ENCODE measurements at places on chromosomes 12 and 14.

DNA sequence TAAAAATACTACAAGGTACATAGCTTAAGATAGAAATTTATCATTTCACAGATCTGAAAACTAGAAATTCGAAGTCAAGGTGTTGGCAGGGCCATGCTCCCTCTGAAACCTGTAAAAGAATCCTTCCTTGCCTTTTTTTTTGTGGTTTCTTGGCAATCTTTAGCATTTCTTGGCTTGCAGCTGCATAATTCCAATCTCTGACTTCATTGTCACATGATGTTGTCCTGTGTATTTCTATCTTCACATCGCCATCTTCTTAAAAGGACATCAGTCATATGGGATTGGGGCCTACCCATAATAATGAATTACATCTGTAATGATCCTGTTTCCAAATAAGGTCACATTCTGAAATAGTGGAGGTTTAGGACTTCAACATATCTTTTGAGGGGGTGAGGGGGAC lies 250.4 kb downstream of the TMTC2 start:
- DNase-seq, result no peak

DNA sequence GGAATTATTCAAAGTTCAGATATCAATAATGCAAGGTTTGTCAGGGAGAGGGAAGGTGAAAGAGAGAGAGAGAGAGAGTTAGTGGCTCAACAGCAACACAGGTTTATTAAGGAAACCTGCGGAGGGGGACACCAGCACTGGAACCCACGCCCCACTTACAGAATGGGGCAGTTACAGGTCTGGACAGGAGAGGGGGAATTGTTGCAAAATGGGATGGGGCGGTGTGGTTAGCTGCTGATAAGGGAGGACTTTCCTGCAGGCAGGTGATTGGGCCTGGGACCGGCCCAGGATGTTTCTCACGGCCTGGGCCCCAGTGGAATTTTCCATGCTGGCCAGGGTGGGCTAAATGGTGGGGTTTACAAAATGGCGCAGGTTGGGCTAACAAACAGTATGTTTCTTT lies 278.2 kb upstream of the SLC16A7 start:
- DNase-seq, result no peak

DNA sequence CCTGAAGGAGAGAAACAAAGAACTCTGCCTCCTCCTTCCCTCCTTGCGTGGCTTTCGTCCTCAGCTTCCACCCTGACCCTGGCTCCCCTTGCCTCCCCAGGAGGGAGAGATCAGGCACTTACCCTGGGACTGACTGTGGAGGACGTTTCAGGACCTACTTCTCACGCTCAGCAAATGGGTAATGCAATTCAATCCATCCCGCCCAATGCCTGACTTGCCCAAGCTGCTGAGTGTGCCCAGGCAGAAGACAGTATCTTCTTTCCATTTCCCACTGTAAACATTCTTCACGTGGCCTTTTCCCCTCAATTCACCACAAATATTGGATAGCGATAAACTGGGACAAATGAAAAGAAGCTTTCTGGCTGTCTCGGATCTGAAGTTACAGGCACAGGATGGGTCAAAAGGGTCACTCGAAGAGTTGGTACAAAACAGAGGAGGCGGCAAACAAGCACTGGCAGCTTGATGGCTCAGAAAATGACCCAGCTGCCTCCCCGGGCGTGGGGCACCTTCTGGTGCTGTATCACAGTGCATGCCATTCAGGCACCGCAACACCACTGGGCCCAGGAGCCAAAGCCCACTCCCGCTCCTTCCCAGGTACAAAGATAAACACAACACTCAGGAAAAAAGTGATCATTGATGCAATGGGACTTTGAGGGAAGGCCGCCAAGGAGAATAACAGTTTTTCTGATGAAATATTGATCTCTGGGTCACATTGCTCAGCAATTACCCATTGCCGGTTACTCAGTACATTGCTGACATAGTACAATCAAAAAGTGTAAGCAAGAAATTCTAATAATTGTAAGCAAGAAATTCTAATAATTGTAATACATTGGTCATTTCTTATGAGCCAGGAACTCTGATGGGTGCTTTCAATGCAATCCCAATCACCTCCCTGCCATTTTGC lies 65.8 kb downstream of the TRIM9 start:
- DNase-seq, result no peak

GRCh38 chr14:69260190-69260860 lies 367 bp downstream of the GALNT16 start:
- no peak for DNase-seq

- DNase-seq, result no peak
Observed at GRCh38 chr12:107411792-107412535, 273.6 kb upstream of the PWP1 start.

DNA sequence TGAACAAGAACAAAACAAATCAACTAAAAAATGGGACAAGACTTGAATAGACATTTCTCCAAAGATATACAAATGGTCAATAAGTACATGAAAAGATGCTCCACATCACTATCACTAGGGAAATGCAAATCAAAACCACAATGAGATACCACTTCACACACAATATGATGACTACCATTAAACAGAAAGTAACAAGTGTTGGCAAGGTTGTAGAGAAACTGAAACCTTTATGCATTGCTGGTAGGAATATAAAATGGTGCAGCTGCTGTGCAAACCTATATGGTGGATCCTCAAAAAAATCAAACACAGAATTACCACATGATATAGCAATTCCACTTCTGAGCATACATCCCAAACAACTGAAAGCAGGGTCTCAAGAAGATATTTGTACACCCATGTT lies 5.2 kb downstream of the SMAGP start:
- DNase-seq, result no peak

- DNase-seq, result no peak
Observed at GRCh38 chr12:93033948-93034347, 104.9 kb upstream of the EEA1 start.

- no peak for DNase-seq
Observed at GRCh38 chr12:91813701-91814100, 331.9 kb downstream of the BTG1 start.

DNA sequence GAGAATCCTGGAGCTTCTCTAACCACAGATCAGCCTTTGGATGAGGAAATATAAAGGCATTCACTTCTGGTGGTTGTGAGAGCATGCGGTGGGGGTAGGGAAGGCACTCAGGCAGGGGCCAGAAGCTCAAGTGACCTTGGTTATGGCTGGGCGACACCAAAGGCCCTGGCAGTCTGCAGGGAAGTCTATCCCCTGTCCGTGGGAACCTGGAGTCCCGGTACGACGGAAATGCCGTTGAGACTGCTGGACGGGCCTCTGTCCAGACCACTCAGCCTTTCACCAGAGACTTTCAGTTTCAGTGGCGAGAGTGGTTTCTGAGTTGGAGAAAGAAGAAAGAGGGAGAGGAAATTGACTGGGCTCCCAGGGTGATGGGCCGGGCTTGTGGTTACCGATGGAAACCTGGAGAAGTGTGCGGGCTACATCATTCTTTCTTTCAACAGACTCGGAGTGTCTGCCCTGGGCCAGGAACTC lies 20.9 kb downstream of the ISCA2 start:
- DNase-seq, result no peak

DNA sequence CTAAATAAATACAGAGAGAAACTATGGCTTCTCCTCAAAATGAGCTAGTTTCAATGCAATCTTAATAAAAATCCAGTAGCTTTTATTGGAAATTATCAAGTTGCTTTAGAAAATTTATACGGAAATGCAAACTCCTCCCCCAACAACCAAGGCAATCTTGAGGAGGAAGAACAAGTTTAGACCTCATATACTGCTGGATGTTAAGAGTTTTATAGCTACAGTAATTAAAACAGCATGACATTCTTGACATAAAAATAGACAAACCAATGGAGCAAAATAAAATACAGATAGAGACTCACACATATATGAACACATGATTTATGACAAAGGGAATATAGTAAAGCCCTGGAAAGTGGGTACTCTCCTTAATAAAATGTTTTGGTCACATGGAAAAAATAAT lies 368.7 kb downstream of the C12orf75 start:
- DNase-seq, result no peak

GRCh38 chr12:128337431-128338170 lies 70.6 kb downstream of the TMEM132C start:
- DNase-seq, result no peak

DNA sequence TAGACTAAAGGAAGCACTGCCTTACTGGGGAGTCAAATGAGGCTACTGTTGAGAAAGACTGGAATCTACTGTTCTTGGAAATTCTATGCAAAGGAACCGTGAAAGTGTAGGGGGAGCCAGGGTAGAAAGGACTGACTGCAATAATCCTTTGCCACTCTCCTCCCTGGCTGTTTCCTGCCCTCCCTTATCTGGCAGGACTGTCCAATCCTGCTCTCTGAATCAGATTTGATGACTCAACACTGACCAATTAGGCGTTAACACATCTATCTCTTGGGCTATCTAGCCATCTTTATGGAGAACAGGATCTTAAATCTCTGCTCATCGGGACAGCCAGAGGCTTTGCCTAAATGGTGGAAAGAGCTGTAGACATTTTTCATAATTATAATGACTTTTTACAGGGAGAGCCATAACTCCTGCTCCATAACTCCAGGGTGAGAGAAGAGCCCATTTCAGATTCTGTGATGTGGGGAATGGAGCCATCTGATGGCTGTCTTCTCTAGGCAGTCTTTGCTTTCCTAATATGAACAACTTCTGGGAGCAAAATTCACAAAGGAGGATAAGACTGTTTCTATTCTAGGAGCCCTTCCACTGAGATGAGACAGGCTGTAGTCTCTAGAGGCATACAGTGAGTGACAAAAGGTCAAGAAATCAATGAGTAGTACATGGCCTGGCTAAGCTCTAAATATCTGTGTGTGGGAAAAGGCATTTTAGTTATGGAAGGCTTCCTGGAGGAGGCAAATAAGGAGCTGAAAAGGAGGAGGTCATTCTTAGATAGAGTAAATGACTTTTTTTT lies 68.9 kb upstream of the CISTR start:
- DNase-seq, result no peak

DNA sequence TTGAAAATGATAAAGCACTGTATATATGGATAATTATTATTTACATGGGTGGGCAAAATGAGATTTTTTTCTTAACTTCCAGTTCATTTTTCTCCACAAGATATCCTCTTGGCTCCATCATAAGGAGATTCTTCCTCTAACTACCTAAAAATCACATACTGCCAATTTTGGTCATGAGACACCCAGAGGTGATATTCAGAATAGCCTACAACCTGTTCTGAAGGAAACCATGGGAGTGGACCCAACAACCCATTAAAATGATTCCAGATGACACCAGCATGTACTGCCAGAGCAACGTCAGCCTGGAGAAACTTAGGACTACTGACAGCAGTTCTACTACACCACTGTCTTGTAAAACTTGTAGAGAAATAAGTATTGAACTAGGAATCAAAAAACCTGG lies 136.3 kb upstream of the TMPO start:
- DNase-seq, result no peak

GRCh38 chr12:17296882-17297281 lies 690.9 kb upstream of the LMO3 start:
- DNase-seq, result no peak

DNA sequence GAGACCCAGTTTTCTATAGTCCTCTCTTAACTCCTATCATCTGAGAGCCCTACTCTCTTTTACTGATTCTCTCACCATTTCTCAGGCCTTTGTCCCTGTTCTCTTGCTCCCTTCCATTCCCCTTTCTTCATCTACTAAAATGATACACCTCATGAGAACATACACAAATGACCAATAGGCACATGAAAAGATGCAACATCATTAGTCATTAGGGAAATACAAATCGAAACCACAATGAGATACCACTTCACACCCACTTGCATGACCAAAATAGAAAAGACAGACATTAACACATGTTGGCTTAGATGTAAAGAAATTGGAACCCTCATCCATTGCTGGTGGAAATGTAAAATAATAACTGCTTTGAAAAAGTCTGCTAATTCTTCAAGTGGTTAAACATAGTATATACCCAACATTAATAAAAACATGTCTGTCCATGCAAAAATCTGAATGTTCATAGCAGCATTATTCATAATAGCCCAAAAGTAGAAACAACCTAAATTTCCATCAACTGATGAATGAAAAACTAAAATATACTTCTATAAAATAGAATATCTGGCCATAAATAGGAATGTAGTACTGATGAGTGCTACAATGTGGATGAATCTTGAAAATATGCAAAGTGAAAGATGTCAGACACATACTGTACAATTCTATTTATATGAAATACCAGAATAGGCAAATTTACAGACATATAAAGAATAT lies 66.0 kb downstream of the DENND5B start:
- no peak for DNase-seq

- DNase-seq, result no peak
Observed at GRCh38 chr12:76813265-76813664, 49.4 kb downstream of the ZDHHC17 start.

- no peak for DNase-seq
Observed at GRCh38 chr12:51025338-51025835, 797 bp downstream of the SLC11A2 start.

DNA sequence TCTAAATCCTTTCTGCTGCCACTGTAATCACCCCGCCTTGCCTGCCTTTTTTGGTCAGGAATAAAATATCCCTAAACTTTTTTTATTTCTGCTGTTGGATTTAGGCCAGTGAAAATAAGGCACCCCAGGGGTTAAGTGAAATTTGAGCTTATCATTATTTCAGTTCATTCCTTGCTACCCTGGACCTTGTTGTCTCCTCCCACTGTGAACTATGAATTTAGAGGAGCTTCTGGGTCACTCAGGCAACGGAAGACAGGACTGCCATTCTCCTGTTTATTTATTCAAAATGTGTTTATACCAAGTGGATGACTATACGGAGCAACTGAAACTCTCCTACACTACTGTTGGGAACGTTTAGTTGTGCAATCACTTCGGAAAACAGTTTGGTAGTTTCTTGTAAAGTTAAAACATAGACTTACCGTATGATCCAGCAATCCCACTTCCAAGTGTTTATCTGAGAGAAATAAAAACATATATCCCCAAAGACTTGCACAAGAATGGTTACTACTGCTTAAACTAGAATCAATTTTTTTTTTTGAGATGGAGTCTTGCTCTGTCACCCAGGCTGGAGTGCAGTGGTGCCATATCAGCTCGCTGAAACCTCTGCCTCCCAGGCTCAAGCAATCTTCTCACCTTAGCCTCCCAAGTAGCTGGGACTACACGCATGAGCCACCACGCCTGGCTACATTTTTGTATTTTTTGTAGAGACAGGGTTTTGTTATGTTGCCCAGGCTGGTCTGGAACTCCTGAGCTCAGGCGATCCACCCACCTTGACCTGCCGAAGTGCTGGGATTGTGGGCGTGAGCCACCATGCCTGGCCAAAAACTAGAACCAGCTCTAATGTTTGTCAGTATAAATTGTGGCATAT lies 2.3 kb upstream of the TRAFD1 start:
- no peak for DNase-seq

DNA sequence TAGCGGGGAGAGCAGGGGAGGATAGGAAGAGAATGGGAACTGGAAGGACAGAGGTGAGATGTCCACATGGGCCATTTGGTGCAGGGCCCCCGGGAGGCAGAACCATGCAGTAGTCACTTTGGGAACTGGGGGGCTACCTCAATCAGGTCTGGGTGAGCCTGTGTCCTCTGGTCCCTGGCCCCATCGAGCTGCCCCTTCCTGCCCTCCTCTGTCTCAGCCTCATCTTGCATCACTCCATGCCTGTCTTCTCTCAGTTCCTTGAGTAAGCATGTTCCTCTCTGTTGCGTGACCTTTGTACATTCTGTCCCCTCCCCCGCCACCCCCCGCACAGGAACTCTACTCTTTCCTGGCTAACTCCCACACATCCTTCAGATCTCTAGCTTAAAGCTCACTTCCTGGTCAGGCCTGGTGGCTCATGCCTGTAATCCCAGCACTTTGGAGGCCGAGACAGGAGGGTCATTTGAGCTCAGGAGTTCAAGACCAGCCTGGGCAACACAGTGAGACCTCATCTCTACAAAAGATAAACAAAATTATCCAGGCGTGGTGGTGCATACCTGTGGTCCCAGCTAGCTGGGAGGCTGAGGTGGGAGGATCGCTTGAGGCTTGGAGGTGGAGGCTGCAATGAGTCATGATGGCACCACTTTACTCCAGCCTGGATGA lies 23.2 kb downstream of the FOS start:
- DNase-seq, result no peak

All from cortex of kidney (tissue), 1 donor.